ENCODE measurements at places on chromosomes 3 and 15.

- no peak for DNase-seq
Observed at GRCh38 chr3:112579697-112580096, 17.9 kb downstream of the SLC35A5 start.

DNA sequence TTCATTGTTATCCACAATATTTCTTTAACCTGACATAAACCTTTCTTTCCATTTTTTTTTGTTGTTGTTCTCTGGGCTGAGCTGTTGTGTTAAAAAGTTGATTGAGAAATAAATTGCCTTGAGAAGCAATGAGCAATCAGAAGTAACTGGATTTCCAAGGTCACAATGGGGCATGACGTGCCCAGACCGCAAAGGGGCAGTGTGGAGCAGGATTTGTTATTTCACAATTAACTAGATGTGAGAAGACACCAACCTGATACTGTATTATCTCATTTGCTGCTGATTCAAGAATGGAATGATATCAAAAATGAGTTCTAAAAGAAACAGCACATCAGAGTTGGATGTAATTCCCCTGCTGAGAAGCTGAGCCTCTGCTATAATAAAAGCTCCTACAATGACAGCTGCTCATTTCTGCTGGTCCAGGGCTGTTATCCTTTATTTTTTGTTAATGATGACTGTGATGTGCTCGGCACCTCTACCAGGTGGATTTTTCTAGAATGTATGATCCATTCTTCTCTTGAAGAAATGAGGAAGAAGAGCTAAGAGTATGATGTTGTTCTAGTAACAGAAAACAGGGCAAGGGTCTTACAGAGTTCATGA, 28.1 kb downstream of the CPNE4 start:
- no peak for DNase-seq

- no peak for DNase-seq
Observed at GRCh38 chr3:72694398-72694797, 153.8 kb downstream of the SHQ1 start.

DNA sequence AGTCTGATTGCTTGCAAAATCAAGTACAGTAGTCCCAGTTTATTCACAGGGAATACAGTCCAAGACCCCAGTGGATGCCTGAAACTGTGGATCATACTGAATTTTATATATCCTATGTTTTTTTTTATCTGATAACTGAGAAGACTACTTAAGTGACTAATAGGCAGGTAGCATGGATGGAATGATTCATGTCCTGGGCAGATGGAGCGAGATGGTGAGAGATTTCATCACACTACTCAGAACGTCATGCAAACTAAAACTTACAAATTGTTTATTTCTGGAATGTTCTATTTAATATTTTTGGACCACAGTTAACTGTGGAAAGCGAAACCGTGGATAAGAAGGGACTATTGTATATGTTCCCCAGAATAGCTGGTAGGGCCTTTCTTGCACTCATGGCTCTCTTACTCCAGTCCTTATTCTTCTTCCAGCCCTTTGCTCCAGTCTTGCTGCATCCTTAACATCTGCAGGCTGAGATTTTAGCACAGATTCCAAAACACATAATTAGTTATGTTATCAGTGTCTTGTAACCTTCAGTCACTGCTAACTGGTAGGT, 290.0 kb downstream of the ADAMTSL3 start:
- no peak for DNase-seq

GRCh38 chr15:94135486-94136147, 95.7 kb upstream of the MCTP2 start:
- DNase-seq = no peak

- DNase-seq = no peak
Observed at GRCh38 chr3:124063197-124063909, 71.4 kb upstream of the ROPN1 start.

- no peak for DNase-seq
Observed at GRCh38 chr3:61730056-61730455, 168.7 kb downstream of the PTPRG start.

Data from BJ (cell line).